ENCODE measurements at places on chromosomes 1 and 21. TPM values are rescaled to one million over a fixed set of nuclear protein-coding genes. Genes with fewer than 3 reads are reported as not detected.

HTR6 gene
- total RNA-seq = not detected

SLC30A10 gene
- total RNA-seq = 0.08 TPM

APOBEC4 gene
- not detected for total RNA-seq

RIMS3 gene
- 0.16 TPM for total RNA-seq

RNU1-3 gene
- under 0.01 TPM for total RNA-seq

PDPN gene
- 15.3 TPM for total RNA-seq

RGS16 gene
- total RNA-seq = 0.39 TPM

EFHD2 gene
- 87.0 TPM for total RNA-seq

CELF3 gene
- not detected for total RNA-seq

LCE4A gene
- not detected for total RNA-seq

PRXL2B gene
- total RNA-seq = 19.4 TPM

HES4 gene
- 13.4 TPM for total RNA-seq

PLPP3 gene
- 283 TPM for total RNA-seq

ANKRD35 gene
- total RNA-seq = 8.8 TPM

CYB5RL gene
- 4.4 TPM for total RNA-seq

NFASC gene
- total RNA-seq = 1.2 TPM

MT1HL1 gene
- total RNA-seq = not detected

RASSF5 gene
- total RNA-seq = 1.6 TPM

TMEM81 gene
- 1.3 TPM for total RNA-seq

ASCL5 gene
- total RNA-seq = not detected

PLA2G2F gene
- total RNA-seq = not detected

FAM163A gene
- total RNA-seq = 0.26 TPM

KCNH1 gene
- total RNA-seq = 0.78 TPM

USH2A gene
- total RNA-seq = not detected

MCOLN3 gene
- not detected for total RNA-seq

NENF gene
- 36.1 TPM for total RNA-seq

LRRC38 gene
- total RNA-seq = 0.39 TPM

SPATA45 gene
- not detected for total RNA-seq

TRMT13 gene
- total RNA-seq = 4.2 TPM

AUNIP gene
- total RNA-seq = 2.7 TPM

CD1B gene
- total RNA-seq = not detected

UBE2Q1 gene
- 22.7 TPM for total RNA-seq

UBL4B gene
- total RNA-seq = not detected

HHIPL2 gene
- not detected for total RNA-seq

RYR2 gene
- 0.08 TPM for total RNA-seq

TTLL10 gene
- total RNA-seq = not detected

TCP10L gene
- not detected for total RNA-seq

RAB3B gene
- total RNA-seq = 3.9 TPM

FALEC gene
- total RNA-seq = not detected

LCE2C gene
- total RNA-seq = not detected

DENND2D gene
- total RNA-seq = 3.5 TPM

Data from epithelial cell of alveolus of lung (primary cell).